ENCODE measurements at places on chromosomes 1 and 21.

- peaks cover 15% of the 10 kb centered on the region for H3K4me1 ChIP-seq
- H3K27ac ChIP-seq, result peak overlapping the region; percentile 73
Measured at GRCh38 chr1:7177438-7178146, 392.3 kb downstream of the CAMTA1 start.

GRCh38 chr1:233640179-233640578 is 26.3 kb downstream of the KCNK1 start:
- no peaks in the 10 kb centered on the region for H3K4me1 ChIP-seq
- peaks cover 16% of the 10 kb centered on the region for H3K27me3 ChIP-seq
- peaks cover 6% of the 10 kb centered on the region for H3K36me3 ChIP-seq
- no peak overlapping the region for H3K4me3 ChIP-seq

GRCh38 chr1:30302858-30303257 is 420.5 kb downstream of the MATN1 start:
- H3K27ac ChIP-seq, result no peak overlapping the region
- H3K36me3 ChIP-seq, result no peaks in the 10 kb centered on the region
- no peak overlapping the region for H3K4me3 ChIP-seq

GRCh38 chr1:168099337-168099801 is 37.4 kb downstream of the GPR161 start:
- peaks cover 18% of the 10 kb centered on the region for H3K36me3 ChIP-seq
- DNase-seq, result no peak
- H3K27ac ChIP-seq, result no peak overlapping the region
- no peaks in the 10 kb centered on the region for H3K27me3 ChIP-seq
- H3K4me3 ChIP-seq, result no peak overlapping the region

DNA sequence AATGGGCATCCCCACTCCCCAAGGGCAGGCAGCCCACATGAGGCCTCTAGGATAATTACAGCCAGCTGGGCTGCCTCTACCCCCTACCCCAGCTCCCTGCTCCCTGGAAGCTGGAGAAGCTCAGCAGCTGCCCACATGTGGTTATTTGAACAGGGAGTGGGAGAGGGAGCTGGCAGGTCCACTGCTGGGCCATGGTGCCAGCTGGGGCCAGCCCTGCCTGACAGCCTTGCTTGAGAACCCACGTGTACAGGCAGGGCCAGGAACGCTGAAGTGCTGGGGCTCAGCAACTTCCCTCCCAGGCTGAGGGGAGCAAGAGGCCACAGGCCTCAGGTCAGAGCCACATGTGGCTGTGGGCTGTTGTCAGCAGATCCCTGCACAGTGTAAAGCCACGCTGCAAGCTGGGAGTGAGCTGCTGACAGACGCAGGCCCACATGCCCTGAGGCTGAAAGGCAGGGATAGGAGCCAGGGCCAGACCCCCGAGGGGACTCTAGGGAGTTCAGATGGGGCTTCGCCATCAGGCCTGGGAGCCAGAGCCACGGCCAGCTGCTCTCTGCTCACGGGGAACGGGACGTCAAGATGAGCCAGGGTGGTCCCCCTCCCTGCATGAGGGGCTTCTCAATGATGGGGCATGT is 129.0 kb downstream of the SYF2 start:
- no peak overlapping the region for H3K4me3 ChIP-seq
- H3K36me3 ChIP-seq, result no peaks in the 10 kb centered on the region
- H3K27me3 ChIP-seq, result peaks cover 16% of the 10 kb centered on the region
- no peak for DNase-seq
- H3K4me1 ChIP-seq, result peaks cover 9% of the 10 kb centered on the region

- no peak overlapping the region for H3K27ac ChIP-seq
- no peaks in the 10 kb centered on the region for H3K36me3 ChIP-seq
- no peak for DNase-seq
- peaks cover 10% of the 10 kb centered on the region for H3K27me3 ChIP-seq
- H3K4me3 ChIP-seq, result no peak overlapping the region
Measured at GRCh38 chr21:42384156-42384945, 11.5 kb downstream of the TMPRSS3 start.

DNA sequence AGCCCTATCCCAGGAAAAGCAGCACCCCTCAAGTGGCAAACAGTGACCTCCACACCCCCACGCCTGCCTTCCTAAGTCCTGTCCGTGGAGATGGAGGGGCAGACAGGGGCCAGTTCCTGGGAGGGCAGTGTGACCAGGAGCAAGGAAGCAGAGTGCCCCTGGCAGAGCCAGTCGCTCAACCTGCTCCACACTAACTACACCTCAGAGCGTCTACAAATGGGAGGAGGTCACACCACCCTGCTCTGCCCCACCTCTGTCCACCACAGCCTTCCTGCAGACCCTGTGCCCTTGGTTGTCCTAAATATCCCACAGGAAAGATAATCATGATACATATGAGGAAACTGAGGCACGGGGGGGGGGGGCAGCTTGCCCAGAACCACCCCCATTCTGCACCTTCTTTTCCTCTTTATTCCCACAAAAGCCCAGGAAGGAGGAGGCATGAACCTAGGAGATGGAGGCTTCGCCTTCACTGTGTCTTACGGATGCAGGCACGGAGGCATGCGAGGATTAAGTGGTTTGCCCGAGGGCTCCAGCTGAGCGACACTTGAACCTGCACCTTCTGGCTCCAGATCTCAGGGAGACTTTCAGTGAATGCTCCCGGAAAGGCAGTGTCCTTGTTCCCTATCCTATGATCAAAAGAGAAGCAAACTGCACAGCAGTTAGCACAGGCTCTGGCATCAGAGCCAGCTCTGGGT is 42.7 kb upstream of the SELENON start:
- H3K4me1 ChIP-seq, result peaks cover 45% of the 10 kb centered on the region
- H3K27me3 ChIP-seq, result no peaks in the 10 kb centered on the region
- DNase-seq, result no peak
- H3K27ac ChIP-seq, result peak overlapping the region; percentile 39
- H3K4me3 ChIP-seq, result no peak overlapping the region
- H3K36me3 ChIP-seq, result peaks cover 3% of the 10 kb centered on the region

- DNase-seq, result no peak
- H3K4me3 ChIP-seq, result no peak overlapping the region
- H3K27ac ChIP-seq, result no peak overlapping the region
- H3K4me1 ChIP-seq, result no peaks in the 10 kb centered on the region
Measured at GRCh38 chr1:192966073-192966472, 93.1 kb downstream of the UCHL5 start.

GRCh38 chr1:8455700-8456307 is 137.9 kb downstream of the SLC45A1 start:
- H3K27ac ChIP-seq, result no peak overlapping the region
- peaks cover 43% of the 10 kb centered on the region for H3K4me1 ChIP-seq
- H3K27me3 ChIP-seq, result no peaks in the 10 kb centered on the region
- peaks cover 3% of the 10 kb centered on the region for H3K36me3 ChIP-seq
- H3K4me3 ChIP-seq, result no peak overlapping the region

DNA sequence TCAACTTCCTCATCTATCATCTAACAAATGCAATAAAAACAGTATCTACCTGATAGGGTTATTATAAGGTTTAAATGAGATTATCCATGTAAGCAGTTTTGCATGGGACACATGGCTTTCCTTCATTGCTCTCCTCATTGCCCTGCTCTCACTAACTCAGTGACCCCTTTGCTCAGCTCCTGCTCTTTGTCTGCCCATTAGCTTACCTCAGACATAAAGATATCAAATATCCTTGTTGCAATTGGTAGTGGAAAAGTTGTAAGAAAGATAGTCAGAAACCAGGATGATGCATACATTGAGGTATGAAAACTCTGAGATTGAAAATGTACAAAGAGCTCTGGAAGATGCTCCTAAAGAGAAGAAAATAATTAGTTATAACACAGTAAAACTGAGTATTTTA is 89.8 kb downstream of the EVI5 start:
- DNase-seq, result no peak
- H3K36me3 ChIP-seq, result peaks cover 8% of the 10 kb centered on the region
- no peak overlapping the region for H3K4me3 ChIP-seq
- H3K4me1 ChIP-seq, result no peaks in the 10 kb centered on the region
- H3K27ac ChIP-seq, result peak overlapping the region; percentile 28

GRCh38 chr1:150024156-150024555 is 13.6 kb upstream of the OTUD7B start:
- DNase-seq, result no peak
- H3K27ac ChIP-seq, result no peak overlapping the region
- no peak overlapping the region for H3K4me3 ChIP-seq
- no peaks in the 10 kb centered on the region for H3K4me1 ChIP-seq

DNA sequence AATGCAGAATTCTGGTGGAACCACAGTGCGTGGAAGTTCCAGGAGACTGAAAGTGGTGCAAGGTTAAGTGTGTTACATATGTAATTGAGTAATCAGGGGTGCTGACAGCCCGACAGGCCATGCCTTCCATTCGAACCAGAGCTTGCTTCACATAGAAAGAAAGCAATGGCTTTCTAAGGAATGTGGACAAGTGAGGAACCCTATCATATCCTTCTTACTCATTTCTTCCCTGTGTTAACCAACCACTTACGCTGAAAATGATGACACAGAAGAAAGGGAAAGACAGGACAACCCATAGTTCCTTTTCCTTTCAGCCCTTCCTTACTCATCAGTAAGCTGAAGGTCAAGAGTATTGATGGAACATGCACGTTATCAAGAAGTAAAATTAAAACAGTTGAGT is 48.1 kb upstream of the KCNA3 start:
- H3K4me1 ChIP-seq, result no peaks in the 10 kb centered on the region
- H3K36me3 ChIP-seq, result no peaks in the 10 kb centered on the region
- H3K4me3 ChIP-seq, result no peak overlapping the region

GRCh38 chr1:23403038-23403336 is 21.6 kb downstream of the TCEA3 start:
- H3K27me3 ChIP-seq, result no peaks in the 10 kb centered on the region
- no peak overlapping the region for H3K4me3 ChIP-seq
- H3K4me1 ChIP-seq, result peaks cover 14% of the 10 kb centered on the region
- H3K36me3 ChIP-seq, result no peaks in the 10 kb centered on the region
- H3K27ac ChIP-seq, result no peak overlapping the region

- H3K36me3 ChIP-seq, result no peaks in the 10 kb centered on the region
- H3K27ac ChIP-seq, result no peak overlapping the region
- peak overlapping the region; percentile 89 for H3K4me3 ChIP-seq
- H3K4me1 ChIP-seq, result peaks cover 14% of the 10 kb centered on the region
- DNase-seq, result no peak
- peaks cover 34% of the 10 kb centered on the region for H3K27me3 ChIP-seq
Measured at GRCh38 chr1:39080269-39080826, 54.2 kb downstream of the NDUFS5 start.

- H3K27me3 ChIP-seq, result peaks cover 4% of the 10 kb centered on the region
- DNase-seq, result no peak
- H3K27ac ChIP-seq, result no peak overlapping the region
- no peak overlapping the region for H3K4me3 ChIP-seq
- H3K4me1 ChIP-seq, result no peaks in the 10 kb centered on the region
- no peaks in the 10 kb centered on the region for H3K36me3 ChIP-seq
Measured at GRCh38 chr1:9618909-9619679, 30.4 kb downstream of the TMEM201 start.

- DNase-seq, result peak; percentile 84
- peaks cover 31% of the 10 kb centered on the region for H3K27me3 ChIP-seq
Measured at GRCh38 chr1:32335790-32336590, at the start of gene MARCKSL1. TSS of gene MARCKSL1 (minus strand) at chr1:32336233. CDS start at chr1:32336033, 200 bp downstream.

DNA sequence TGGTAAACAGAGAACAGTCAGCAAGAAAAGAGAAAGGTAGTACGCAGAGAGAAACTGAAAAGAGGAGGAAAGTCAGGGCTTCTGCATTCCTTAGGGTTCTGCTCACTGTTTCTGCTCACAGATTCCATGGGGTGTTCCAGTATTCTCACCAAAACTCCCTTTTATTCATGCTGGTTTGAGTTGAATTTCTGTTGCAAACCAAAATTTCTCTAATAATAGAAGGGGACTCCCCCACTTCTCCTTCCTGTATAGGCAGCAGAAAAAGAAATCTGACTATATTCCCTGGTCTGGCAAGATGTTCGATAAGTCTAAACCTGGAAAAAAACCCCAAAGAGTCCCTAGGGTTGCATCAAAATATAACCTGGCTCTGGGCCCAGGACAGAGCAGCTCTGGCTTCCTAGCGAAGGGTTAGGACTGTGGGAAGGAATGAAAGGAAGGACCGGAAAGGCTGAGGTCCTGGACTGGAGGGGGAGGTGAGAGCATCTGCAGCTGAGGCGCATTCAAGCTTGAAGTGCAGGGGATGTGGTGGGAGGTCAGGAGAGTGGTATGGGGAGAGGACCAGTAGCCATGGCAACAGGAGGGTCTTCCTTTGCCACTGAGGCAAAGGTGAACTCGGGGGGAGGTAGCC is 18.8 kb upstream of the RGS16 start:
- H3K4me1 ChIP-seq, result peaks cover 12% of the 10 kb centered on the region
- no peak overlapping the region for H3K4me3 ChIP-seq
- DNase-seq, result no peak
- H3K27me3 ChIP-seq, result peaks cover 7% of the 10 kb centered on the region
- H3K36me3 ChIP-seq, result peaks cover 5% of the 10 kb centered on the region
- H3K27ac ChIP-seq, result no peak overlapping the region

- no peak overlapping the region for H3K27ac ChIP-seq
- no peak for DNase-seq
- no peaks in the 10 kb centered on the region for H3K4me1 ChIP-seq
- H3K27me3 ChIP-seq, result no peaks in the 10 kb centered on the region
Measured at GRCh38 chr1:193437785-193438184, 251.4 kb upstream of the B3GALT2 start.

DNA sequence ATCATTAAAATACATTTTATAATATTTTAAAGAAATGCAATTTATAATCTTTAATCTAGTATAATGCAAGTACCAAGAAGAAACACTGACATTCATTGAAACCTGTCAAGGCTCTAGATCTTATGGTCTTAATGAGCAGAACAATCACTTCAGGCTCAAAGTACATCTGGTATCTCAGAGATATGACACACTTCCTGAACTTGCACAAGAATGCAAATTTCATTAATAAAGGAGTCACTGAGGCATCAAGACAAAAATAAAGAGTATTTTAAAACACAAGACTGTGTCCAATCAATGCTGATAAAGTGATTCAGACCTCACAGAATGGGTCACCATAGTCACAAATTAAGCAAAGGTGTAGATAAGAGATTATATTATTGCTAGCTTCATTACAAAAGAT is 178.1 kb downstream of the AK5 start:
- H3K36me3 ChIP-seq, result no peaks in the 10 kb centered on the region
- H3K4me1 ChIP-seq, result no peaks in the 10 kb centered on the region
- no peak for DNase-seq

- peak overlapping the region; percentile 27 for H3K4me3 ChIP-seq
- peaks cover 10% of the 10 kb centered on the region for H3K36me3 ChIP-seq
- peaks cover 6% of the 10 kb centered on the region for H3K4me1 ChIP-seq
- no peaks in the 10 kb centered on the region for H3K27me3 ChIP-seq
Measured at GRCh38 chr1:36457691-36458090, 6.5 kb downstream of the MRPS15 start.

GRCh38 chr1:28735961-28736449 is 735 bp upstream of the YTHDF2 start:
- peak overlapping the region; percentile 96 for H3K4me3 ChIP-seq
- no peak for DNase-seq

- H3K4me1 ChIP-seq, result peaks cover 21% of the 10 kb centered on the region
- H3K27ac ChIP-seq, result peak overlapping the region; percentile 84
- no peaks in the 10 kb centered on the region for H3K27me3 ChIP-seq
- no peak overlapping the region for H3K4me3 ChIP-seq
- DNase-seq, result no peak
Measured at GRCh38 chr1:201706109-201706508, 122.8 kb upstream of the IPO9 start.

Measured in neural crest cell (in vitro differentiated cells).